ENCODE measurements at places on chromosomes 7 and 10.

GRCh38 chr10:127447197-127447596 lies 101.9 kb upstream of the NPS start:
- no peak for DNase-seq

GRCh38 chr7:94940241-94940640 lies 32.8 kb downstream of the PPP1R9A start:
- DNase-seq: no peak

DNA sequence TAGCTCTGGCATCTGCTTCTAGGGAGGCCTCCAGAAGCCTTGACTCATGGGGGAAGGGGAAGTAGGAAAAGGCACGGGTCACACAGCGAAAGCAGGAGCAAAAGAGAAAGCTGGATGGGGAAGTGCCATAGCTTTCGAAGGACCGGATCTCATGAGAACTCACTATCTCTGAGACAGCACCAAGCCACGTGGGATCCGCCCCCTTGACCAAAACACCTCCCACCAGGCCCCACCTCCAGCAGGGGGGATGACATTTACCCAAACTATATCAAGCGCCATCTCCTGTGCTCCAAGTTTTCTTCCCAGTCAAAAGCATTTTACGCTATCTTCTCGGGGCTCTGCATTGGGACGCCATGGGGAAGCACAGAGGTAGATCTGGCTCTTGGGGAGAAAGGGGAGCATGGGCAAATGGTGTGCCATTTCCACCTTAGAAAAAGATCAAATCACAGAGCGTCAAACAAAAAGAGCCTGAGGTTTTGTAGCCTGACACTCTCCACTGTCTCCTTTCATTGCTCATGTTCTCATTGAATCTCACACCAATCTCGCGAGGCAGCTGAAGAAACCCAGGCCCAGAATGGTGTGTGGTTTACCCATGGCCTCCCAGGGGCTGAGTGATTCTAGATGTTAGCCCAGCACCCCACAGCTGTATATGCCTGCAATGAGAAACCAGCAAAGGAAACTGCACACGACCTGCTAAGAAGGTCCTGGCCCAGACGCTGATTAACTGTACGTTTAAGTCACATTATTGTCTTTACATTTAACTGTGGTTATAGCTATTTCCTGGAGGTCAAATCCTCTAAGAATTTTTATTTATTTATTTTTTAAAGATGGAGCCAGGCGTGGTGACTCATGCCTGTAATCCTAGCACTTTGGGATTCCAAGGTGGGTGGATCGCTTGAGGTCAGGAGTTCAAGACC lies 8.1 kb upstream of the OLAH start:
- no peak for DNase-seq

DNA sequence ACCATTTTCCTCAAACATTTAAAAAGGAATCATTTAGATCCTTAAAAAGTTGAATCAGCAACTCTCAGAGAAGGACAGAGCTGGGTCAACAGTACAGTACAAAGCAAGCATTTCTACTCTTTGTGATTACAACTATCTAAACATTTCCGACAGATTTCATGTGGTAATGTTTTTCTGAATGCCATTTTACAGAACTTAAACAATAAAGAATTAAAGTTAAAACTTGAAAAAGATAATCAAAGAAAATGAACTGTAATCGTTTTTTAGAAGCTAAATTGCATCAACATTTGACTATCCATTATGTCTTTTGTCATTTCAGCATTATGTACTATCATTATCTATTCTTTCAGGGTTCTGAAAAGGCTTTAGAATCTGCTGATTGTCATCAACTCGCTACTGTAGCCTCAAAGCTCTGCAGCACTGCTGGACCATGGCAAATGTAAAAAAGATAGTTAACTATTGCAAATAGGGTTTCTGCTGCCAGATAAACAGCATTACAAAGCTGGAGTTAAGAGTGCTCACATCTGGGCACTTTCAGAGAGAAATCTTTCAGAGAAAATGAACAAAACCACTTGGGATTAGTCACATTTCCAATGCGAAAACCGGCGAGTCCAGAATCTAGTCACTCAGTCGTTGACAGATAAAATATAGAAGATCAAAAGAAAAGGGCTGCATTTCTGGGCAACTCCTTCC lies 160.4 kb upstream of the LAMB4 start:
- DNase-seq: no peak

- DNase-seq: peak; percentile 15
These were observed 71.4 kb downstream of the NEURL1 start for GRCh38 chr10:103564776-103565520.

DNA sequence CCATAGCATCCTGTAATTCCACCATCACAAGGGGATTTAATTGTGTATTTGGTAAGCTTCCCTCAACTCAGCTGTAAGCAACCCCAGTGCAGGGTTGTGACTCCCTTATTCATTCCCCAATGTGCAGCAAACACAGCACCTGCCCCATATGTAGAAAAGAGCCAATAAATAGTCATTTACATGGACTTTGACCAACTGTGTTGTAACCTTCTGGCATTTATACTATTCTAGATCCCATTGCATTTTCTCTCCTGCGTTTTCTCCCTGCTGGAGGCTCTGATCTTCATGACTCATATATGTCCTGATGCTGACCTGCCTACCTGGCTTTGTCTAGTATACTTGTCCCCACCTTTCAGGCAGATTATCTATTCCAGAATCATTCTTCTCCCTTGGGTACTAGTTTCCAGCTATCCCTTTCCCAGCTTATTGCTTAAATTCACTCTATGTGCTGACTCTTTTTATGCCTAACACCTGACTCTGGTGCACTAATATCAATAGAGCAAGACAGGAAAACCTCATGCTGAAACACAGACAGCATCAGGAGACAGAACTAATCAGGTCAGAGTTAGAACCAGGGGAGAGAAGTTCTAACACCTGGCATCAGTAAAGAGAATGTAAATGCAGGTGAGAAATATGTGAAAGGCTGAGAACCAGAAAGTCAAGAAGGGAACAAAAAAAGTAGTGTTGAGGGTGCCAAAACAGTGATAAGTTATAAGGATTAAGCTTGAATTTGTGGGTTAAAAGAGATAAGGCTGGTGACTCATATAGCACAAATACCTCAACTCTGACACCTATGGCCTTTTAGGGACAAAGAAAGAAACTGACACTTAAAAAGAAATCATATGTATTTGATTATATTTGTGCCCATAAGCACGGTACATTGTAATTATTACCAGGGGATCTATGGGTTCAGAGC lies 402.7 kb downstream of the IPMK start:
- no peak for DNase-seq

DNA sequence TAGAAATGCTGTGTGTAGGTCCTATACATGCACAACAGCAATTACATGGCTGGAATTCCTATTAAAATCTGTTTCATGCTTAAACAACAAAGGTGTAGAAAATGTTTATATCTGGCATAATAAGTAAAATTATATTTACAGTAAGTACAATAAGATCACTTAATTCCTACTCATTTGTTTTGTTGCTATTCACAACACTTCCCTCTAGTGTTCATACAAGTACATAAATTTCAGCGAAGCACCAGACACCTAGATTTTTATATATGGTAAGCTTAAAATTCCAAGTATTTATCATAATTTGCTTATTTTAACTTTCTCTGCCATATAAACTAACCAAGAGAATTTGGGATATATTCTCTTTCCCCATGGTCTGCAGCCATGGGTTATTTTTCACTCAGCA lies 51.8 kb upstream of the ANK3 start:
- no peak for DNase-seq

DNA sequence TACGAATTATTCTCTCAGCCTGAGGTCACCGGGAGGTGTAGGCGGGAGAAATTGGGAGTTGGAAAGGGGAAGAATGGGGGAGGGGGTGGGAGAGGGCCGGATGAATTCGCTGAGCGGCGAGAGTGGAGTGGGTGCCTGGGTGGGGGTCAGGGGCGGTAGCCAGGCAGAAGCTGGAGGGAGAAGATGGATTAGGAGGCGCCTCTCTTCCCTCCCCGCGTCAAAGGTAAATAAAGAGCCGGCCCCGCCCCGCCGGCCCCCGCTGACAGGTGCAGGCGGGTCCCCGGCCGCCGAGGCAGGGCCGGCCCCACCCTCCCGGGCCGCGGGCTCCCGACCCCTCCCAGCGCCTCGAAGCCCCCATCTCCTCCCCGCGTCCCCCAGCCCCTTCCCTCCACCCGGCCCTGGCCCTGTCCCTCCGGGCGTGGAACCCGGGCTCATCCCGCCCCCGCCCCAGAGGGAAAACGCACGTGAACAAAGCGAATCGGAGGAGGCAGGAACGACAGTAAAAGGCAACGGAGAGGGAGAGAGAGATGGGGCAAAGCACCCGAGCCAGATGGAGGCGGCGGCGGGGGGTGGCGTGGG lies 872 bp downstream of the FAM131B start:
- no peak for DNase-seq

DNA sequence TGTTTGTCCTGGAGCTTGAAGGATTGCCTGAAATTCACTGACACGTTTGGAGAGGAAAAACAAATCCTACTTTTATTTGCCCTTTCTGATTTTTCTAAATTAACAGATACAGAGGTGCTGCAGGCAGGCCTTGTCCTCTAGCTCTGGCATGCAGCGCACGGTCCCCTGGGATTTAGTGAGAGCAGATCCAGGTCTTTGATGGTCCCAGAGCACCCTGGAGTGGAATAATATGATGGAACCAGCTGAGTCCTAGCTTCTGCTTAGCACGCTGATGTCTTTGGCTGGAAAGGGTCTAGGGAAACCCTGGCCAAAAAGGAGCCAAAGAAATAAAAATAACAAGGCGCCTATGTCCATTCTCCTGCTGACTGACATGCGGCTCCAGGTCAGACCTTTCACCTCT lies 40.5 kb downstream of the C10orf120 start:
- DNase-seq: no peak

- DNase-seq: no peak
These were observed 121.5 kb downstream of the ITIH5 start for GRCh38 chr10:7545261-7545660.

GRCh38 chr7:45180084-45180986 lies 22.7 kb downstream of the RAMP3 start:
- no peak for DNase-seq

DNA sequence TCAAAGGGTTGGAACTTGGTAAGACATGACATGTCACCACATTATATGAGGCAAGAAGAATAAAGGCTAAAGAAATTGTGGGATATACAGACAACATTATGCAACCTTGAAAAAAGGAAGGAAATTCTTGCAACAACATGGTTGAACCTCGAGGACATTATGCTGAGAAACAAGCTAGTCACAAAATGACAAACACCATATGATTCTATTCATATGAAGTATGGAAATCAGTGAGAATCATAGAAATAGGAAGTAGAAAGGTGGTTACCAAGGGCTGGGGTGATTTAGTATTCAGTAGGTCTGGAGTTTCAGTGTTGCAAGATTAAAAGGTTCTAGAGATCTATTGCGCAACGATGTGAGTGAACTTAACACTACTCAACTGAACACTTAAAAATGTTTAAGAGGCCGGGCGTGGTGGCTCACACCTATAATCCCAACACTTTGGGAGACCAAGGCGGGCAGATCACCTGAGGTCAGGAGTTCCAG lies 126.9 kb upstream of the TBX20 start:
- no peak for DNase-seq

DNA sequence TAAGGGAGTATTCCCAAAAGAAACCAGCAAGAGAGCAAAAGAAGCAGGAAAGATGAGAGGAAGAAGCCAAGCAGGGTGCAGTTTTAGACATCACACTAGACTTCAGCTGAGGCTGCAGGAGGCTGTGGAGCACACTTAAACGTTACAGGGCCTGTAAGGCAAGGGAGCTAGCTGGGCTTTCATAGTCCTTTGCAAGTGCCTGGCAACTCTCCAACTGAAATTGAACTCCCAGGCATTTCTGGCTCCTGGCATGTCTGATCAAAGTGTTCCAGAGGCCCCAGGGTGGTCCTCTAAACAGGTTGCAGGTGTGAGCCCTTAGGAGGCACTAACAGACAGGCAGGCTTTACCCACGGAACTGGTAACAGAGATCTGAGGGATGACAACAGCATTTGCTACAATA lies 750.2 kb downstream of the XPNPEP1 start:
- no peak for DNase-seq

- DNase-seq: no peak
These were observed 11.1 kb downstream of the H2BK1 start for GRCh38 chr7:151198945-151199848.

- DNase-seq: no peak
These were observed 302.1 kb upstream of the IMMP2L start for GRCh38 chr7:111864291-111864976.

- no peak for DNase-seq
These were observed 19.6 kb upstream of the EFCAB10 start for GRCh38 chr7:105600720-105601550.

- no peak for DNase-seq
These were observed 30.4 kb downstream of the LEP start for GRCh38 chr7:128271471-128271941.

DNA sequence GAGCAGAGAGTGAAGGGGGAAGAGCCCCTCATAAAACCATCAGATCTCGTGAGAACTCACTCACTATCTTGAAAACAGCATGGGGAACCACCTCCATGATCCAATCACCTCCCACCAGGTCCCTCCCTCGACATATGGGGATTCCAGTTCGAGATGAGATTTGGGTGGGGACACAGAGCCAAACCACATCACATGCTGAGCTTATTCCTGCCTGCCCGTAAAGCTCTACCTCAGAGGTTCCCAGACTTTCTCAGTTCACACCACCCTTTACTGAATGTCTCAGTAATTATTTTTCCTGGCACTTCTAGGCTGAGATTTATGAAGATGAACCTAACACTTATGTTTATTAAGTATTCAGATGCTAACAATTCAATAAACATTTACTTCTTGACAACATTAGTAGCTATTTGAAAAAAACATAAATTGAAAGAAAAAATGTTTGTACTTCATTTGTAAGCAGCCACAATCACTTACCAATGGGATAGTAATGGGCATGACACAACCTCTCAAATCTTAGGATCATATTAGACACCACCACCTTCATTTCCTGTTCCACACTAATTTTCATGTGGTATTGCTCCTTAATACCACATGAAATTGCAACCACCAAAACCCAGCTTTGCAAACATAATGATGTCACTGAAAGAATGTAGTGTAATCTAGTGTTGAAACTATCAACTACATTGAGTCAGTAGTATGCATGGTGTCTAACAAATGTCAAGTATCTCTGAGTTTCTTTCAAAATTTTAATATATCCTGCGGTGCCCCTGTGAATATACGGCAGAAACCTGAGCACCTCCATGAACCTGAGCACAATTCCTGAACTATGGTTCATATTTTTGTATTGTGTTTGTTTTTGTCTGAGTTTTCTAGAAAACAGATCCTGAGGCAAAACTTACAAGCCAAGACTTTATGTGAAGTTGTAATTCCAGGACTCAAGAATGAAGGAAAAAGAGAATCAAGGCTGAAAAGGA lies 4.5 kb upstream of the DGKI start:
- DNase-seq: no peak

DNA sequence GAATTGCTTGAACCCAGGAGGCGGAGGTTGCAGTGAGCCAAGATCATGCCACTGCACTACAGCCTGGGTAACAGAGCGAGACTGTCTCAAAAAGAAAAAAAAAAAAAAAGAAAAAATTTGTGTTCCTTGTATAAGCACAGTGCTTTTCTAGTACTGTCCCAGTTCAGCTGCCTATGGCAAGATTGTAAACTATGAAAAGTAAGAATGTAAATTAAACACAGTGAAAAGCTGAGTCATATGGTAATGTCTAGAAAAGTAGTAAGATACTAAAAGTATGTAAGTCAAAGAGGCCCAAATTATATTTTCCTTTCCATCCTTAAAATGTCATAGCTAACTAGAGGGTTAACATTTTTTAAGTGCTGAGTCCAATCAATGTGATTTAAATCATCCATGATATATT lies 42.8 kb downstream of the RBM20 start:
- no peak for DNase-seq

- no peak for DNase-seq
These were observed 127.1 kb downstream of the NXPH1 start for GRCh38 chr7:8560501-8560900.

- no peak for DNase-seq
These were observed 2.0 kb upstream of the TSPAN14 start for GRCh38 chr10:80452069-80452468.

GRCh38 chr7:127986581-127987521 lies 44.4 kb downstream of the LRRC4 start:
- DNase-seq: no peak

All from effector CD4-positive, alpha-beta T cell (primary cell).